ENCODE measurements at places on chromosomes 2 and 18. TPM values are rescaled to one million over a fixed set of nuclear protein-coding genes. Genes with fewer than 3 reads are reported as not detected.
A peak's percentile ranks its signal among the peaks of the same experiment; 100 is the strongest.

- no peaks in the 10 kb centered on the region for H3K27me3 ChIP-seq
- H3K27ac ChIP-seq: no peak overlapping the region
- no peaks in the 10 kb centered on the region for H3K36me3 ChIP-seq
- no peak for DNase-seq
Measured at GRCh38 chr18:65073060-65073550, 677.7 kb upstream of the CDH7 start.

DNA sequence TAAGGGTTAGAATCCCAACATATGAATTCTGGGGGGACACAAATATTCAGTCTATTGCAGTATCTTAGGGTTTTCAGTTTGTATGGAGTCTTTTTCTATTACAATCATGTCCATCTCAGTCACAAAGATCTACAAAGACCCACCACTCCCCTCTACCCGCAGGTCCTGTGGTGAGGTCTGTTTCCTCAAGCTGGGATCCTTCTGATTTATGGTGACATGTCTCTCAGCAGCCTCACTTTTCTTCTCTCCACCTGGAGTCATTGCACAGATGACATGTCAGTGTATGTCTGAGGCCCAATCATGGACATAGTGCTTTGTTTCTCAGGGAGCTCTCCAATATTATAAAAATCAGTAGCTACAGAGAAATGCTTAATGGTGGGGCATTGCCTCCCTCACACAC, 113.4 kb upstream of the RAB27B start:
- no peaks in the 10 kb centered on the region for H3K4me1 ChIP-seq
- no peak overlapping the region for H3K4me3 ChIP-seq
- DNase-seq: no peak

- no peak for DNase-seq
- no peak overlapping the region for H3K27ac ChIP-seq
- no peaks in the 10 kb centered on the region for H3K4me1 ChIP-seq
- H3K4me3 ChIP-seq: no peak overlapping the region
- no peaks in the 10 kb centered on the region for H3K36me3 ChIP-seq
- no peaks in the 10 kb centered on the region for H3K27me3 ChIP-seq
Measured at GRCh38 chr2:135311268-135311667, 219.8 kb downstream of the ZRANB3 start.

DNA sequence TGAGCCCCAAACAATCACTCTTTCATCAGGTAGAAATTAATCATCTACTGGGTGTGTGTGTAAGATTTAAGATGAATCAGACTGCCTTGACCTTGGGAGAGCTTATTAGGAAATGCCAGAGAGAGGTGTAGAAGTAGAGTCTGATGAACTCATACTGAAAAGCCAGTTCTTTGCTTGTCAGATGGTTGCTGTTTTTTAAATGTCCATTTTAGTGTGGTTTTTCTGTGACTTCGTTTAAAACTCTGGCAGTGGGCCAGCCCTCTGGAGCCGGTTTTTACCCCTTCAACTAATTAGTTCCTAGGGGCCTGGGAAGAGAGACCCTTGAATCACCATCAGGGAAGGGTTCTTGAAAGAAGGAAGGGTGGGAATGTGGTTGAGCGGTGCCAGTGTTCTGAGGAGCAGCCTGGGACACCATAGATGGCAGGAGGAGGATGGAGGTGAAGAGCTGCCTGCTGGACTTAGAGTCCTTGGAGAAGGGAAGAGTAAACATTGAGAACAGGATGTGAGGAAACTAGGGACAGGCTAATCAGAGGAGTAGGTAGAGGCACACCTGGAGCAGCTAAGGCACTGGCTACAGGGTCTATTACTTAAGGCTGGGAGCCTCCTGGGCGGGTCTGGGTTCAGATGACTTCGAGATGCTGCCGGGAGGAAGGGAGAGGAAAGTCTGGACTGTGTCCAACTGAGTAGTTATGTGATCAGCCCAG, 66.1 kb downstream of the LRRFIP1 start:
- no peak overlapping the region for H3K27ac ChIP-seq
- peaks cover 6% of the 10 kb centered on the region for H3K27me3 ChIP-seq
- no peak for DNase-seq

MYO5B gene
- total RNA-seq: 19.1 TPM

DNA sequence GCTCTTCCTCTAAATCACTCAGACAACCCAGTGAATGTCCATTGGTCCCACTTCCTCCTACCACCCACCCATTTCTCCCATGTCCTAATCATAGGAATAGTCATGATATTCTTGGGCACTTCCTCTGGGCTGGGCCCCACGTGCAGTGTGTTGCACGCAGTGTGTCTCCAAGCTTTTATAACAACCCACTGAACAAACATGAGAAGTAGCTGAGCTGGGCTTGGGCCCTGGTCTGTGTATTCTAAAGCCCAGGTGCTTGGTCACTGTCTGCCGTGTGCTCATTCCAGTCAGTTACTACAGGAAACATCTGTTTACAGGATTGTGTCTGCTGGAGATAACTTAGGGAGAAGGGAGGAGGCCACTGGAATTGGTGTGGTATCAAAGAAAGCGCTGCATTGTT, 64.2 kb upstream of the THOC1 start:
- no peak overlapping the region for H3K4me3 ChIP-seq
- H3K27ac ChIP-seq: no peak overlapping the region
- no peak for DNase-seq
- H3K27me3 ChIP-seq: no peaks in the 10 kb centered on the region

DNA sequence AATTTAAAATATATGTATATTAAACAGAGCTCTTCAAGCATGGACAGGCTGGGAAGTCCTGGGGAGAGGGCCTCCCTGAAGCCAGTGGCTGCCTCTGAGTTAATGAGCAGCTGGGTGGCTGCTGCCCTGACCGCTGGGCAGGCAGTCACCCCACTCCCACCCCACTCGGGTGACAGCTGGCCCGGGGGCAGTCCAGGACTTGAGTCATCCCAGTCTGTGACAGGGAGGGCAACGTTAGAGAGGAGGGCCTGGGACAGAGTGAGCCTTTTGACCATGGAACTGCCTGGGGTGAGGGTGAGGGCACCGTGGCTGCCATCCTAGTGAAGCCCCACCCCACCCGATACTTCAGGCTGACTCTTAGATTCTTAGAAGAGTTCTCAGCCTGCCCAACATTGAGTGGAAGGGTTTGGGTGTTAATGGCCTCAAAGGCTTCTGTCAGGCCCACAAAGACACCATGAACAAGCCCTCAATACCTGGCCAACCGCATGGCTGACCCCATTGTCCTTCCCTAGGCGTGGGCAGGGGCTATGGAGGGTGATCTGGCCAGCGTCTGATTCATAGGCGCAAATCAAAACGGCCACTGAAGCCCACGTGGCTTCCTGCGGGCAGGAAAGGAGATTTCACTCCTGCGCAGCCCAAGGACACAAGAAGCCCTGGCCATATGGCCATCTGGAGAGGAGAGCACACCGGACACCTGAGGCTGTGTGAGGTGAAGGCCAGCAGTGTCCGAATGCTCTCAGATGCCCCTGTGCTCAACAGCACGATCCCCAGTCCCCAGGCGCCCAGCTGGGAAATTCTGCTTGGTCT, 47.5 kb downstream of the MRPS5 start:
- no peaks in the 10 kb centered on the region for H3K36me3 ChIP-seq
- peaks cover 23% of the 10 kb centered on the region for H3K27me3 ChIP-seq
- DNase-seq: no peak
- no peak overlapping the region for H3K4me3 ChIP-seq
- H3K4me1 ChIP-seq: peaks cover 14% of the 10 kb centered on the region
- H3K27ac ChIP-seq: no peak overlapping the region

SNED1 gene
- total RNA-seq: 1.1 TPM

DNA sequence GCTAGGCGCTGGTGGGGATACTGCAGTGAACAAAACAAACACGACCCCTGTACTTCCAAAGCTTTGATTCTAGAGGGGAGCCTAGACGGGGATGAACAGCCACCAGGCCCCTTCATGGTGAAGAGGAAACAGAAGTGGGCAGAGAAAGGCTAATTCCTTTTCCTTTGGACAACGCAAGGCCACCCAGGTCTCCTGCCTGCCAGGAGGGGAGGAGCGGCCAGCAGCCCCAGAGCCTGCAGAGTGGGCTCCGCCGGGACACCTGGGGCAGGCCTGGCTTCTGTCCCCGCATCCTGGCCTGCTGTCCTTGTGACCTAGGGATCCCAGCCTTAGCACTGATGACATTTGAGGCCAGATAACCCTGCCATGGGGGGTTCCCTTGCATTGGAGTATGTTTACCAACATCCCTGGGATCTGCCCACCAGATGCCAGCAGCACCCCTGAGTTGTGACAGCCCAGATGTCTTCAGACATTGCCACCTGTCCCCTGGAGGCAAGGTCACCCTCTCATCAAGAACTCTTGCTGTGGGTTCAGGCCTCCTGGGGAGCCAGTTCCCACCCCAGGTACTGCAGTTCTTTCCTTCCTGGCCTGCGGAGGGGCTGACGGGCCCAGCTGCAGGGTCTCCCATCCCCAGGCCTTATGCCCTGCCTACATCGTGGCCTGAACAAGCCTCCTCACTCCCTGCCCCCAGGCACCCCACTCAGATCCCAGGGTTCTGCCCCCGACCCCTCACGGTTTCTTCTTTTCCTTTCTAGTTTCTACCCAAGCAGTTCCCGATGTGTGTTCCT, 125.7 kb downstream of the SEPTIN10 start:
- H3K27ac ChIP-seq: no peak overlapping the region
- H3K27me3 ChIP-seq: no peaks in the 10 kb centered on the region
- H3K4me1 ChIP-seq: no peaks in the 10 kb centered on the region

SLC4A3 gene
- total RNA-seq: 5.6 TPM

C2orf15 gene
- total RNA-seq: 8.4 TPM

ABCG8 gene
- total RNA-seq: 0.31 TPM

DNA sequence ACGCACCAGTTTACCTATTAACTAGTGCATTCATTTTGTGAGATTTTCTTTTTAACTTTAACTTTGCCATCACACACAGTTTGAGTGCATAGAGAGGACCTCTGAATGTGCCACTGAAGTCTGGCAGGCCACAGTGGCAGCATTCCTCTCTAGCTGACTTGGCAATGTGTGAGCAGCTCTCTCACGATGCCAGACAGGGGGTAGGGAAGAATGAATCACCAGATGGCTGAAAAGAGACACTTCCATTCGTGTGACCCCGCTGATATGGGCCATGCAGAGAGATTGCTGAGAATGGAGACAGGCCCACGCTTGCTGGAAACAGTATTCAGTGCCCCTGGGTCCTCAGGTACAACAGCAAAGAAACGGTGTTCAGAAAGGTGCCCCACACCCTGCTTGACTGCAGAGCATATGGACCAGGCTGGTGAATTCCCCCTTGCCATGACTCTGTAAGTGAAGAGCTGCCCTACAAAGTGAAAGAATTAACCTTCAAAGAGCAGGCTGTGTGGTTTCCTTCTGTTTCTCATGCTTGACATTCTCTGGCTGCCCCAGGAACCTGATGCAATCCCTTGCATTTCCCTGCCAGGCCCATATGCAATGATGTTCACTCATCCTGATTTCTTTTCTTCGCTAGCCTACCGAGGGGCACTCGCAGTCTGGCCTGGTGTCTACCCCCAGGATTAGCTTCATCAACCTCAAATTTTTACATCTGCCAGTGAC, 236.1 kb downstream of the CDH20 start:
- peak; percentile 43 for DNase-seq
- no peak overlapping the region for H3K27ac ChIP-seq
- H3K36me3 ChIP-seq: no peaks in the 10 kb centered on the region
- H3K4me3 ChIP-seq: no peak overlapping the region
- H3K4me1 ChIP-seq: no peaks in the 10 kb centered on the region
- H3K27me3 ChIP-seq: no peaks in the 10 kb centered on the region

- DNase-seq: no peak
- no peak overlapping the region for H3K4me3 ChIP-seq
- no peaks in the 10 kb centered on the region for H3K27me3 ChIP-seq
- no peaks in the 10 kb centered on the region for H3K36me3 ChIP-seq
- H3K27ac ChIP-seq: no peak overlapping the region
- no peaks in the 10 kb centered on the region for H3K4me1 ChIP-seq
Measured at GRCh38 chr2:12031866-12032265, 285.4 kb downstream of the LPIN1 start.

SERPINB4 gene
- 1.1 TPM for total RNA-seq

SULT1C4 gene
- total RNA-seq: 2.1 TPM
